Mesothelial cell of epicardium (in vitro differentiated cells): ENCODE measurements at places on chromosomes 7 and 10. TPM values are rescaled to one million over a fixed set of nuclear protein-coding genes. Genes with fewer than 3 reads are reported as not detected.

Gene COL1A2
- total RNA-seq, result 2,538 to 2,739 TPM (median 2,734 TPM) in 3 replicates

Gene NYAP1
- total RNA-seq, result 8.2 to 8.5 TPM (median 8.4 TPM) in 3 replicates

Gene SCIN
- 2.5 to 3.9 TPM (median 3.3 TPM) in 3 replicates for total RNA-seq

Gene CTNNA3
- total RNA-seq, result 14.2 to 17.6 TPM (median 14.2 TPM) in 3 replicates

Gene ACHE
- 9.2 to 10.4 TPM (median 9.6 TPM) in 3 replicates for total RNA-seq

Gene MUC3A
- total RNA-seq, result 2.0 to 2.4 TPM (median 2.2 TPM) in 3 replicates

Gene NPFFR1
- total RNA-seq, result 0.11 to 0.14 TPM (median 0.13 TPM) in 3 replicates

Gene SLC39A12
- total RNA-seq, result not detected in 3 replicates

Gene MRPL43
- total RNA-seq, result 66.7 to 70.2 TPM (median 69.4 TPM) in 3 replicates

Gene PTF1A
- not detected in 3 replicates for total RNA-seq

Gene TRIM73
- 14.8 to 17.0 TPM (median 15.7 TPM) in 3 replicates for total RNA-seq

Gene ACBD7
- total RNA-seq, result 2.1 to 3.1 TPM (median 2.4 TPM) in 3 replicates

Gene MOGAT3
- not detected in 3 replicates for total RNA-seq

Gene HEPACAM2
- not detected in 3 replicates for total RNA-seq

Gene UBE3C
- total RNA-seq, result 56.4 to 58.8 TPM (median 57.1 TPM) in 3 replicates

Gene HYAL4
- not detected in 3 replicates for total RNA-seq

Gene LRRC17
- 42.0 to 45.5 TPM (median 43.1 TPM) in 3 replicates for total RNA-seq

Gene NUDT13
- total RNA-seq, result 3.5 to 4.4 TPM (median 3.7 TPM) in 3 replicates

Gene PPP1R3C
- total RNA-seq, result 9.2 to 9.9 TPM (median 9.7 TPM) in 3 replicates

Gene STEAP1
- total RNA-seq, result 0.27 to 0.43 TPM (median 0.42 TPM) in 3 replicates
